Tongue (tissue), 3 donors: ENCODE measurements at places on chromosomes 5 and 9.

GRCh38 chr9:127506814-127507750, 55.8 kb downstream of the LRSAM1 start:
- DNase-seq = no peak

DNA sequence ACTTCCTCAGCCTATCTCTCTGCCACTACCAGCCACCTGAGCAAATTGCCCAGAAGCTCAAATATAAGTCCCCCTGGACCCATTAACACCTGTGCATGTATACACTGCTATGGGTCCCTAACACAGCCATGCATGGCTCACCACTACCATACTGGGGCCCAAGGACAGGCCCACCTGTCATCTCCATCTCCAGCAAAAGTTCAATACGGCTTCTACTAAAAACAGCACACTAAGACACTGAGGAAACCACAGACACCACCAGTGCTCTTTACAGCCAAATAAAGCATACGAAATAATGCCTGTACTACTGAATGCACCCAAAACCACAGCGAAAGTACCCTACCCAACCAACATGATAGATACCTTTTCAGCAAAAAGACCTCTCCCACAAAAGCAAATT, 85.6 kb upstream of the GHR start:
- DNase-seq = no peak

DNA sequence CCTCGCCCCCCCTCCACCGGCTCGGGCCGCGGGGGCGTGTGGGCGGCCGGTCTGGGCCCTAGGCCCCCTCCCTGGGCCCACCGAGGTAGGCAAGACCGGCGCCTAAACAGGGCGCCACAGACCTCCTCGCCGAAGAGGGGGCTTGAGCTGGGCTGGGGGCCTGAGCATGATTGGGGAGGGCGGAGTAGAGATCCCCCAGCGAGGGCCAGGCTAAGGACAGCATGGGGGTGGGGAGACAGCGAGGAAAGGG, 108.9 kb downstream of the PSD2 start:
- DNase-seq = no peak

GRCh38 chr5:77774981-77775789, 954 bp downstream of the TBCA start:
- DNase-seq = no peak

- no peak for DNase-seq
These were observed 144.6 kb upstream of the SLC30A5 start for GRCh38 chr5:68949256-68949655.

DNA sequence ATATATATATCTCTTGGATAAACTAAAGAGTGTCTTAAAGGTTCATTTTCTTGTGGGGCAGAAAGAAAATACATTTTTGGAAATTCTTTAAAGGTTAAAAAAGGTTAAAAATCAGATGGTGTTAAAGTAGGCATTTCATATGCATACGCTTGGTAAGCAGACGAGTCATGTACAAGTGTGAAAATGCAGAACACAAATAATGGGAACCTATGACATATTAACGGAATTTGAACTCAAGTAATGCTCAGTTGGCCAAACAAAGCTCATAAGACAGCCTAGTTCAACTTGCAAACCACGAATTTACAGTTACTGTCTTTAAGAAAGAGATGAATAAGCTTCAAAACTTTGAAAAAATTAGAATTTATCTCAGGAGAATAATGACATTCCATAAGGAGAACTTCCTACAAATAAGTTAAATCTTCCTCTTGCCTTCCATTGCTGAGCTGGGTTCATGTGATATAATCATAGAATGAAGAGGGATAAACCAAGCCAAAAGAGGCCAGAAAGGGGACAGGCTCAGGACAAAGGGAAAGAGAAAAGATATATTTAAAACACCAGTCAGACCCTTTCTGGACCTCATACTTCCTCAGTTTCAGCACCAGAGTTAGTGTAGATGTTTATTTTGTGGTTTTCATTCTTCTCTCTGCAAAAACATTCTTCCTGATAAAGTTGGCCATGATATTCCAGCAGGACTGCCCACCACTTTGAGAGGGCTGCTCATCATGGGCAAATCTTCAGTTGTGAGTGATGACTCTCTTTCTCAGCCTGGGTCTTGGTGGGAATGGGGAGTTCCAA, 256.7 kb upstream of the CD180 start:
- no peak for DNase-seq

DNA sequence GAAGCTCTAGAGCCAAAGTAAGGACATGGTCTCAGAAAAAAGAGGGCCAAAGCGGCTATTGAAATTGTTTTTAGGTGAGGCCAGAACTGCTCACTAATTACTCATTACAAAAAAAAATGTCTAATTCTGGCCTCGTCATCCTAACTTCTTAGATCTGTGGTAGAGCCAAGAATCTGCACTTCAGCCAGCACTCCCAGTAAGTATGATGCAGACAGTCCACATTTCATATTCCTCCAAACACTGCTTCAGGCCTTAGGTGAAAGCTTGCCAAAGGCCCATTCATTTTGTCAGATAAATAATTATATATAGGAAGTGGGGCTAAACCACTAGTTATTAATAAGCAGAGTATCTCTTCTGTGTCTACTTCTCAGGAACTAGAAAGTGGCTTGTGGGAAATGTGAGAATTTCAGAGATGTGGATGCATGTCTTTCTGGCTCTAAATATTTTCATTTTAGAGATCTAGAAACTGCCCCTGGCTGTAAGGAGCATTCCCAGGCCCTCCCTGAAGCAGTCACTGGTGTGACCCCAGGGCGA, 554.0 kb downstream of the TLE4 start:
- DNase-seq = no peak

- no peak for DNase-seq
These were observed 22.2 kb downstream of the MROH2B start for GRCh38 chr5:41048986-41049385.

DNA sequence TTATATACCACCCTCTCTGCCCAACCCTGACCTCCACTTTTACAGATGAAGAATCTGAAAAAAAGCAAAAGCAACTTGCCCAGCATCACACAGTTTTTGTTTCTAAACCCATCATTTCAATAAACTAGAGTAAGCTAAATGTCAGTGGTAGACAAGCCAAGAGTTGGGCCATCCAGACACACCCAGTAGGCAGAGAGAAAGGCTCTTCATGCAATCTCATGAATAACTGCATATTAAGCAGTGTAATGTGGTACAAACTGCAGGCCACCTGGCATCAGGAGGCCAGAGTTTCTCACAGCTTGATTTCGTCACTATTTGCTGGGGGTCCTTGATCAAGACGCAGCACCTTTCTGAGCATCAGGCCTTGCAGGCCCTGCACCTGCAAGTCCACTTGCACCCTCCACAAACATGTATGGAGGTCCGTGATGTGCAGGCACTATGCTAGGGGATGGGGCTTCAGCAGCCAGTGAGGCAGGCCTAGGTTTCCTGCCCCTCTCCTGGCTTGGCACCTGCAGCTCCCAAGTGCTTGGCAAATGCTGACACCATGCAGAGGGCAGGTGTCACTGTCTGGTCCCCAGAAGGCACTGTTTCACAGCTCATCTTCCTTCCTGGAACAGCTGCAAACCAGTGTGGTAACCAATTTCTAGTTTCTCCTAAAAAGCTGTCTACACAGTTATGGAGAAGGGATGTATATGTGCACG, 29.8 kb downstream of the ADAM19 start:
- DNase-seq = no peak

- no peak for DNase-seq
These were observed 158.1 kb upstream of the MAST4 start for GRCh38 chr5:66438087-66438486.

GRCh38 chr9:91039125-91039834, 237.7 kb downstream of the SYK start:
- no peak for DNase-seq

DNA sequence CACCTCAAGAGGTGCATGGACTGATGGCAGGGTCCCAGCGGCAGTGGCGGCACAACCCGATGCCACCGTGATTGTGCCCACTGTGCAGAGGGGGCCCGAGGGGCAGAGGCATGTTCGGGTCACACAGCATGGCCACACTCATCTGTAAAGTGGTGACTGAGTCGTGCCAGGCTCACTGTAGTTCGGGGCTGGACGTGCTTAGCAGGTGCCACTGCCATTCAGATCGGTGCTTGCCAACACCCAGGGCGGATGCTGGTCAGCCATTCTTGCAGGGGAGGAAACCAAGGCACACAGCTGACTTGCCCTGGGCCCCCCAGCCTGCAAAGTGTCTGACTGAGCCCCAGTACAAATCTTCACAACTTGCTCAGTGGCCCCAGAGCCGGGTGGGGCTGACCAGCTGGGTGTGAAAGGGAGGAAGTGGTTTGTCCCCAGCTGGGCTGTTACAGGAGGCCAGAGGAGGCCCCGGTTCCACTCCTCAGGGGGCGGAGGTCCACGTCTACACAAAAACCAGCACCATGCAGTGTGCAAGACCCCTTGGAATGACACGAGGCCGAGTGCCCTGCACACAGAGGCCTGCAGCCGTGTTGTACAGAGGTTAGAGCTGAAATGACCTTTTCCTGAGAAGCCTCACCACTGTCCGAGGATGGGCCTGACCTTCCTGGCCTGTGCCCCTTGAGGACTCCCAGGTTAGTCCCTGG, 17.9 kb downstream of the FGD3 start:
- peak; percentile 13 for DNase-seq

- no peak for DNase-seq
These were observed 3.1 kb downstream of the TOR1B start for GRCh38 chr9:129806061-129806460.

DNA sequence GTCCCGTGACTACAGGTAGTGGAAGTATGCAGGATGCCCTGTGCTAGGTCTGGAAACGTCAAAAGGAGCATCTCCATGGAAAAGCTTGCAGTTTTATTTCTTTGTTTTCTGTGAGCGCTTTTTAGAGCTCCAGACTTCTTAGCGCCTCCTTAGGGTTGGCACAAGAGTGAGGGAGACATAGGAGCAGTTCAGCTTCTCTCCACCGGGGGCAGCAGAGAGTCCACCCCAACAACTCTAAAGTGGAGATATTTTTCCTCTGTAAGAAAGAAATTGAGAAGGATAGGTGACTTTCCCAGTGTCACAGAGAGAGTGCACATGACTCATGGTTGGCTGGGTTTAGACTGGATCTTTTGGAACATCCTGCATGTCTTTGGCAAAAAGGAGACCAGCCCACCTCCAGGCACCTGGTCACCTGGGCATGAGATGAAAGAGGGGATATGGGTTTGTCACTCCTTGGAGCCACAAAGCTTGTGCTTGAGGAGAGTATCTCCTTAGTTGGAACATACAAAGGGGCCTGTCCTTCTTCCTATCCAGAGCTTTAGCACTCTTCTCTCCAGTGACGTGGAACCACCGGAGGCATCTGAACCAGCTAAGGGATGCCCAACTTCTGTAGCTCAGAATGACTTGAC, 637.7 kb downstream of the SEMA5A start:
- DNase-seq = peak; percentile 51

- no peak for DNase-seq
These were observed 130.4 kb upstream of the CLINT1 start for GRCh38 chr5:157989296-157989695.

DNA sequence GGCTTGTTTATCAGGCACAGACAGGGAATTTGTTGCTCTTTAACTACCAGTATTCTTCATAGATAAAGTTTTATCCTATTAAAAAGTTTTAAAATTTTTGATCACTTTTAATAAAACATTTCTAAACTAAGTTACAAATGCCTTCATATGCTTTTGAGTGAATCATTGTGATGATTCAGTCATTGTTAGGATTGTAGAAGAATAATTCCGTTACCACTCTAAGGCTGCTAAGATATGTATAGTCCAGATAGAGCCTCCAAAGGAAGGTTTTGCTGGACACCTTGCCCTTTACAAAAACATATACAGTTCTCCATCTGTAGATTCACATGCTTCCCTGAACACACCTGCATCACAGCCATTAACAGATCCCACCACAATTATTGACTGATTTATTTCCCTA, 233.7 kb downstream of the SPOCK1 start:
- no peak for DNase-seq
